ENCODE measurements at places on chromosomes 6 and 20.

GRCh38 chr6:7138921-7139358, 31.2 kb downstream of the RREB1 start:
- no peak for DNase-seq

DNA sequence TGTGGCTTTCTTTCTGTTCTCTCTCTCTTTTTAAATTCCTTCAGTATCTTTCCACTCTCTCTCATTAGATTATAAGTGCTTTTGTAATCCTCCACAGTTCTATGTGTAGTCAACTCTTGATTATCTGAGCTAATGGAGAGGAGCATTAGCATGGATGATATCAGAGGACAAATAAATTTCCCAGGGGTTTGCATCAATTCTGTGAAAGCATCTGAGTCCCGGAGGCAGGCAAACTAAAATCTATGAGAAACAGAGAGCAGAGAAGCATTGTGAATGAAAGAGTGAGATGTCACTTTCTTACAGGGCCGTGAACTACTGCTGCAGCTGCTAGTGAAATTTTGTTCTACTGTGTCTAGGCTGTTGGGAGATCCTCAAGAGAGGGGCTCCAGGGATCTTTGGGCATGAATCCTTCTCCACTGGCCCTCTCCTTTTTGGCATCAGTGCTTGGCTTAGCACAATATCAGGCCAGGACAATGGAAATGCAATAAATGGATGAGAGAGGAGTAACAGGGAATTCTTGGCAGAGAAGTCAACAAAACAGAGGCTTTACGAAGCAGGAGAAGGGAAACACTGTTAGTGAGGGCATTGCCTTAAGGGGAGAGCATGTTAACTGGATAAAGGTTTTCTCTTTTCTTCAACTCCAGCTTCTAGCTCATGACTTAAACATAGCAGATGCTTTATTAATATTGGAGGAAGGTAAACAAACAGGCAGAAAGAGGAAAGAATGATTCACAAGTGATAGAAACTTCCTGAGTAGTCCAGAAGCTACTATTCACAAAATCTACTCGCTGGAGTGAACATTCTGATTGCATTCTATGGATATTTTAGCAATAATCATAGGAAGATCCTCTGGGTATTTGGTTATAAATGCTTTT, 847.0 kb upstream of the MAP3K7 start:
- no peak for DNase-seq

- DNase-seq = no peak
These were observed 9.6 kb downstream of the TBXT start for GRCh38 chr6:166157930-166158617.

GRCh38 chr6:131216246-131216645, 81.0 kb downstream of the AKAP7 start:
- no peak for DNase-seq

DNA sequence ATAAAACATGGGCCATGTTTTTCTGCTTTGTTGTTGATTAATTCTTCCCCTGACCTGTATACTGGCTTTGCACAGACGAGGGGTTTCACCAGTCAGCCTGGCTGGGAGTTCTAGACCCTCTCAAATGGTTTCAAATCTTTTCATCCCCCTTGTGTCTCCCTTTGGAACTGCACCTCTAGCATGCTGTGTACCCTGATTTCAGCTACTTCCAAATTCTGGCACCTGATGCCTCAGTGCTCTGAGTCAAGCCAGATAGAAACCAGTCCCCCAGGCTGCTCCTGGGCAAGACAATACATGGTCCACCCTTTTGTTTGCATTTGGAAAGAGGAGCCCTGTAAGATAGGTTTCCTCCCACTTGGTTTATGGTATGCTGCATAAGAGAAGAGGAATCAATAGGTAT, 290.2 kb downstream of the BTBD3 start:
- DNase-seq = no peak

DNA sequence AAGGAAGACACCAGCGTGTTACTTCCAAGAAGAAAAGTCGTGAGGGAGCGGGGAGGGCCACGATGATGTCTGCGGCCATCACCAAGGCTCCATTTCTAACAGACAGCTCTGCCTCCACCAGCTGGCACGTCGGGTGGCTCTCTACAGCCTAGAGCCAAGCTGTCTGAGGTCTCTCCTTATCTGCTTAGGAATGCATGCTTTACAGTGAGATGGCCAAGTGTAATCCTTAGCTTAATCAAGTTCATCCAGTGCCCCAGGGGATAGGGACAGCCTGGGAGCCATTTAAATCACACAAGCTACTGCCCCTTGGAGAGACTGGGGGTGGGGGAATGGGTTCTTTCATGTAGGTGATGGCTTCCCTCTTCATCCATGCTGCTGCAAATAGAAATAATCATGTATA, 213.8 kb upstream of the CST7 start:
- no peak for DNase-seq

GRCh38 chr6:45563041-45563440, 185.3 kb upstream of the SUPT3H start:
- DNase-seq = no peak

DNA sequence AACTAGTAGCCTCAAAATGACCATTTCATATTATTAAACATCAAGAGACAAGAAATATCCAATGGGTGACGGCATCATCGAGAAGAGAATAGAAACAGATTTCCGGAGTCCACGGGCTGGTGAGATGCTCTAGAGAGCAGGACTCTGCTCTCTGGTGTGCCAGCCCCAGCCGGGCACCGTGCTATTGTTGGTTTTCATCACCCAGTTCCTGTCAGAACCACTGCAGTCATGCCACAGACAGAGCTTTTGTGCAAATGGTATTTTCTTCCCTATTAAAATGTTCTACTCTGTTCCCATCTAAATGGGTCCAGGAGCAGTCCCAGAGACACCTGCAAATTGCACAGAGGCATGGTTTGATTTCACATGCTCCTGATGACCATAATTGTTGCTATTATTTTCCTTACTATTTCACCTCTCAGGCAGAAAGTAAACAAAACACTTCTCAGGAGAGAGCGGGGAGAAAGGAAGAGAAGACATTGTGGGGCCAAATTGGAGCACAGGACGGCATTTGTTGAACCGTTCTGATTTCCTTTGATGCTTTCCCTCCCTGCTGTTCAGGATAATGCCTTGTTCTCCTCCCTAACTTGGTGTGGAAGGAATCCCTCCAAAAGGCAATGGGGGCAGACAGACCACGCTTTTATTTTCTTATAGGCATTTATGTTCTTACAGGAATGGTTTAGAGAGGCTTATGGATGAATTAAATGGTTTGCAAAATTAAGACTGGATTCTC, 11.4 kb upstream of the RAMACL start:
- DNase-seq = no peak

DNA sequence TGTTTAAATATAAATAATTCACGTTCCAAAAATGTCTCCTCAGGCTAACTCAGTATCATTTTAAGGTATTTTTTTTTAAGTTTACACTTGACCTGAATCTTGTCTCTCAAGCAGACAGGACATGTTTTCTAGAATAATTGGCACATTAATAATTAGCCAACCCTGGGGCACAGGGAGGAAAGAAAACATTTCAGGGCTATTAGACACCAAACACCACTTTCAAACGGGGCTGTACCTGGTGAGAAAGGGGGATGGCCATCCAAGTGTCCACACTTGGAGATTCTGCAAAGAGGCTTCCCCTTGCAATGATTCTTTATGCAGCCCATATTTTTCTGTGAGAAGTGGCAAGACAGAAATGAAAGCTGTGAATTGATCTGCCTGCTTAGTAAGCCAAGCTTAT, 560.8 kb downstream of the CD109 start:
- no peak for DNase-seq

DNA sequence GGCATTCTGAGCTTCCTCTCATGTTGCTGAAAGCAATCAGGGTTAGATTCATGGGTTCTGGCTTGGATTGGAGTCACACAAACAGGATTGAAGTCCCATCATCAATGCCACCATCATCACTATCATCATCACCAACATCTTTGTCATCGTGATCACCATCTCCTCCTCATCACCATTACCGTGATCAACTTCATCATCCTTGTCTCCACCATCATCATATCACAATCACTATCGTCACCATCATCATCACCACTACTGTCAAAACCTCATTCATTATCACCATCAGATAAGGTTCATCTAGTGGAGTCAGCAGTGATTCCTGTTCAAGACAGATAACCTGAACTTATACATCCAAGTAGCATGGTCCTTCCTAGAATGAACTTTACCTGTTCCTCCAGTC, 193.8 kb upstream of the RIN2 start:
- no peak for DNase-seq

GRCh38 chr20:63896264-63897105, 1.6 kb downstream of the DNAJC5 start:
- DNase-seq = no peak

DNA sequence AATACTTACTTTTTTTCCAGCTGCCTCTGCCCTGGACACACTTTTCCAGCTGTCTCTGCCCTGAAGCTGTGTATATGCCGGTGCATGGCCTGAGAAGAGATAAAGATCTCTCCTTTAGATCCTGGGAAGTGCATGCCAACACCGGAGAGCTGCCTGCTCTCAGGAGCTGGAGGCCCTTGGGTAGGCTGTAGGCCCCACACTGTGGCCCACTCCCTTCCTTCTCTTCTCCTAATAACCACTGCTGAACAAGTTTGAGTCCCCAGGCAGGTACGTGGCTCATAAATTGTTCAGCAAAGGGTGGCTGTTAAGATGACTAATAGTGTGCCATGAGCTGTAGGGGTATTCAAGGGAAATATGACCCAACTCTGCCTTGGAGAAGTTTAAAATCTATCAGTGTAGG, 102.5 kb downstream of the CD24 start:
- DNase-seq = no peak

GRCh38 chr20:12941025-12941424, 67.7 kb upstream of the SPTLC3 start:
- no peak for DNase-seq

DNA sequence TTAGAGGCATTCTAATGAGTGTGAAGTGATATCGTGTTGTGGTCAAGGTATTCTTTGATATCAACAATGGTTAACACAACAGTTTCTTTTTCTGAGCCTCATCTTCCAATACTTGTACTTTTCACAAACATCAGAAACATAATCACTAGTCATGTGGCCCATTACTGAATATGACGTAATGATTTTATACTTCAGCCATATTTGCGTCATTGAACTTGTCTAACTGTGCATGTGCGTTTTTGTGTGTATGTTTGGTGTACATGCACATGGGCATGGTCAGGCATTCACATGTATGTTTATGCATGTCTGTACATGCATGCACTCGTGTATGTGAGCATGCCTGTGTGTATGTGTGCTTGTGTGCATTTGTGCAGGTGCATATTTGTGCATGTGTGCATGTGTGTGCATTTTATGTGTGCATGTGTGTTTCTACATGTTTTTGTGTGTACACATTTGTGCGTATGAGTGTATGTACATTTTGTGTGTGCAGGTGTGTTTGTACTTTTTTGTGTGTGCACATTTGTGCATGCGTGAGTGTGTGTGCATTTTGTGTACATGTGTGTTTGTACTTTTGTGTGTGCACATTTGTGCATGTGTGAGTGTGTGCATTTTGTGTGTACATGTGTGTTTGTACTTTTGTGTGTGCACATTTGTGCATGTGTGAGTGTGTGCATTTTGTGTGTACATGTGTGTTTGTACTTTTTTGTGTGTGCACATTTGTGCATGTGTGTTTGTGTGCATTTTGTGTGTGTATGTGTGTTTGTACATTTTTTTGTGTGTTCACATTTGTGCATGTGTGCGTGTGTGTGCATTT, 29.4 kb downstream of the PRR18 start:
- no peak for DNase-seq

GRCh38 chr20:11117808-11118528, 444.2 kb upstream of the JAG1 start:
- no peak for DNase-seq

DNA sequence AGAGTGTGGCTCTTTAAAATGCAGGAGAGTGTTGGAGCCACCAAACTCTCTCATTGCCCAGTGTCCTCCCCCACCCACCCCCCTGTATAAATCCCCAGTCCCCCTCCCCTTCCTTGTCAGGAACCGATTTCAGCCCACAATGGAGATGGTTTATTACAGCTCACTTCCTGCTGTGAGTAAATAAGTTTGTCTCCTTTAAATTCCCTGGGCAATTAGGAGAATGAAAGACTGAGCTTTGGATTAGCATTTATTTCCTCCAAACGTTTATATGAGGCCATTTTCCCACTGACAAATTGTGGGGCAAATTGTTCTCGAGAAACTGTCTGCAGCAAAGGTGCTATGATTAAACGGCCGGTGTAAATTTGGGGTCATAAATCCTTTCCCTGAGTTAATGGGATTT, 128.8 kb downstream of the DHX35 start:
- no peak for DNase-seq
